ENCODE measurements at places on chromosomes 11 and 22.
A peak's percentile ranks its signal among the peaks of the same experiment; 100 is the strongest.

- no peak for DNase-seq
These were observed 65.5 kb upstream of the ARHGAP20 start for GRCh38 chr11:110777775-110778174.

DNA sequence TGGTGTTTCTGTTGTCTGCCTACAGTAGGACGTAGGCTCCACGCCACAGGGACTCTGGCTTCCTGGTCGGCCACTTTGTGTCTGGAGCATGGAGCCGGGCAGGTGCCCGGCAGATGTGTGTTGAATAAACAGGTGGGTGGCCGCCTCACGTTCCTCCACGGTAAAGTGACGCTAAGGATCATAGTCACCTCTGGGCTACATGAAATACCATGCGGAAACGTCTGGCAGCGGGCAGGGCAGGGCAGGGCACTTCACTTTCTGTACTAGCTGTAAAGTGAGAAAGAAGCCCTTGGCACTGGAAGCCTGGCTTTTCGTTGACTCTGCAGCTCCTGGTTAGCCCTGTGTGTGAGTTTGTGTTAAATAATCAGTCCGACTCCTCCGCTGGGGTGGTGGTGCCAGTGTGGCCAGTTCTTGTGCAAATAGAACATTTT, 52.4 kb downstream of the MCM5 start:
- DNase-seq: no peak

DNA sequence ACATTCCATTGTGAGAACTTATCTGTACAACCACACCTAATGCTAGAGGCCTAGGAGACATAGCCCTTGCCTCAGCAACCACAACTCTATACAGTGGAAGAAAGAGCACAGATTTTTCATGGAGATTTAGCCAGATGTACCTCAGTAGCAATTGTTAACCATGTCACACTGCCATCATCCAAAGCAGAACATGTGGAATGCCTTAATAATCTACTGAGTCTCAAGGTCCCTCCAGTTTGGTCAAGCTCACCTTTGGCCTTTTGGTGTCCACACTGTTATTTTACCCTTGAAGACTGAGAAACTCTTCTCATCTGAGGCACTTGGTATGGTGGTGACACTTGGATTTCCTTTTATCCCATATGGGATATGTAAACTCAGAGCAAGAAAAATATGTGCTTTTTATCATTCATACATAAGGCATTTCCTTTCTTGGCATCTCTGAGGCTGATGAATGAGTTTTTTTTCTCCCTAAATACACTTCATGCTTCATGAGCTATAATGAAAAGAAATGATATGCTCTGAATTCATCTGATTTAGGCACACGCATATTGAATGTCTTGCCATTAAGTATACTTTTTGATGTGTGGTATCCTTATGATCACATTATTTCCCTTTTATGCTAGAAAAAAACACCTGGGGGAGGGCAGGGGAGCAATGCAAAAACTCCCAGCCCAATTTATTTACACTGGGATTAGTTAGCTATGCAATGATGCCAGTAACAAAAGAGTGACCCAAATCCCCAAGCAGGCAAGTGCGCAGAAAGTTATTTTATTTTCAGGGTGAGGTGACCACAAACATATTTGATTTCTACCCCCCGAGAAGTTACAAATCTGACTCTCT, 63.3 kb upstream of the ME3 start:
- no peak for DNase-seq

DNA sequence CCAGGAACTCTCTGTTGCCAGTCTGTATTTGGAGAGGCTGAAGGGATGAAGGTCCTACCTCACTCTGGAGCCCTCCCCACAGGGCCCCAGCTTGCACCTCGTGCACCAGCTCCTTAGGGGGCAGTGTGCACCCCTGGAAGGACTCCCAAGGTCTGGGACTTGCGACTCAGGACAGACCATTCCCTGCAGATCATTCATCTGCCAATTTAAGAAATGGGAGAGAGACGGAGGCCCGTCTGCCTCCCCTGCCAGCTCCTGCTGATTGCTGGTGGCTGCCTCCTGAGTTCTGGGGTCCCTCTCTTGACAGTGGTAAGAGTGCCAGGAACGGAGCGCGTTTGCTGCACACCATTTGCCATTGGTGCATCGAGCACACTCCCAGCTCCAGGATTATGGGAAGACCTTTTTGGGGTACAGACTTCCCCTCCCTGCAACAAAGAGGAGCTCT, 27.4 kb upstream of the MALAT1 start:
- peak; percentile 58 for DNase-seq

DNA sequence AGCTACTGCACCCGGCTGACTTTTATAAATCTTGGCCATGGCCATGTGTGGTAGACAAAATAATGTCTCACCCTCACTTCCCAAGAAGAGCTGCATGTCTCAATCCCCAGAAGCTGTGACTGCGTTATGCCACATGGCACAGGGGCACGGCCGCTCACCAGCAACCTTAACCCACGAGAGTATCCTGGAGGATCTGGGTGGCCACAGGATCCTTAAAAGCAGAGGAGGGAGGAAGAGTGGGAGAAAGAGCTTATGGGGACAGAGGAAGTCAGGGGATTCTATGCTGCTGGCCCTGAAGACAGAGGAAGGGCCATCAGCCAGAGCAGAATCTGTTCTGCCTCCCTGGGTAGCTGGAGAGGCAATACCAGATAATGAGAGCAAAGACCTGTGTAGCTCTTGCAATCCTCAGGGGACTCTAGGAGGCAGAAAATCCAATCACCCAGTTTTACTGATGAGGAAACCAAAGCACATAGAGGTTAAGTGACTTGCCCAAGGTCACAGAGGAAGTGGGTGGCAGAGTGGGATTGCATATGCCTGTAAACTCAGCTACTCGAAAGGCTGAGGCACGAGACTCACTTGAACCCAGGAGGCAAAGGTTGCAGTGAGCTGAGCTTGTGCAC, 55.3 kb downstream of the CELSR1 start:
- DNase-seq: no peak

- no peak for DNase-seq
These were observed 10.4 kb downstream of the NHERF4 start for GRCh38 chr11:119195680-119196079.

DNA sequence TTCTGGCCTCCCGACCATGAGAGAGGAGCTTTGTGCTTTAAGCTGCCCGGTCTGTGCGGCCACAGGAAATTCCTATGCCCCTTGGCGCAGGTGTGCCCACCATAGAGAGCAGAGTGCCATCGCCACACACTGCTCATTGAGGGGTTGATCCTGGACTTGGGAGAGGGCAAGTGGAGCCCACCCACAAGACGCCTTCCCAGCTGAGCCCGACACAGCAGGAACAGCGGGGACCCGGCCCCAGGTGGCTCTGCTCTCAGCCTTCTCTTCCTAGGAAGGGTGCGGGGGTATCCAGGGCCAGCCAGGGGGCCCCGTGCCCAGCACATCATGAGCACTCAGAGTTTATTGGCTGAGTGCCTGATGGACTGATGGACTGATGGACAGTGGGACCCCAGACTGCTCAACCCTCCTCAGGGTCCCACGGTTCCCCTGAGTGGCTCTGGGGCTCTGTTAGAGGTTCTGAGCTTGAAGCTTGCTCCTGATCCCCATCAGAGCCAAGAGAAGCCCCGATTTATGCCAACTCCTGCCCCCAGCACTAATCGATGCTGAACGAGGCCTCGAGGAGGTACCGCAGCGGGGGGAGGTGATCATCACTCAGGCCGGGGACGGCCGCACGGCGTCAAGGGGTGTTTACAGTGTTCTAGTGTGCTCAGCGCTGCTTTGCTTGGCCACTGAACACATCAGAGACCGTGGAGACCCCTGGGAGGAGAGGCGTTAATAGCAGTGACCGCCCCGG, 13.5 kb upstream of the MRGPRD start:
- peak; percentile 16 for DNase-seq

GRCh38 chr11:27339941-27340340, 23.1 kb downstream of the CCDC34 start:
- DNase-seq: no peak

DNA sequence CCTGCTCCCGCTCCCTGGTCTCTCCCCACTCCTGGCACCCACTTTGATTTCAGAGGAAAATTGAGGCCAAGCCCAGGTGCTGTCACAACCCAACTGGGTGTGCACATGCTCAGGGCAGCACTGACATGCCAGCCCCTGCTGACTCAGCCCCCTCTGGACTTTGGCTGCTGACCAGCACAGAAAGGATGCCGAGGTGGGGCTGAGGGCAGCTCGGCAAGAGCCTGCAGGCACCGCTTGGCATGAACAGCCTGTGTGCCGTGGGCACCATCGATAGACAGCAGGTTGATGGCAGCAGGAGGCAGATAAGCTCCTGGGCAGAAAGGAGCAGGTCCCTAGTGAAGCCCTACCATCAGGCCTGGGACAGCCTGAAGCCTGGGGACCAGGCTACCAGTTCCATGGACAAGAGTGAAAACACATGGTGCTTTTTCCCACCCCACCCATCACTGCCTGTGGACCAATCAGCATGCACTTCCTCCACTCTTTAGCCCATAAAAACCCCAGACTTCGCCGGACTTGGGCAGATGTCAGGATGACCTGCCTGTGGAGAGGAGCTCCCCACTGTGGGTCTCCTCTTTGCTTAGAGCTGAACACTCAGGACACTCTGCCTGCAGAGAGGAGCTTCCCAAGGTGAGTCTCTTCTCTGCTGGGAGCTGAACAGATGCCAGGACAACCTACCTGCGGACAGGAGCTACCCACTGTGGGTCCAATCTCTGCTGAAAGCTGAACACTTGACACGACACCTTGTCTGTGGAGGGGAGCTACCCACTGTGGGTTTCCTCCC, 832.3 kb downstream of the DLG2 start:
- no peak for DNase-seq

GRCh38 chr22:38754751-38755154, 1.0 kb downstream of the SUN2 start:
- no peak for DNase-seq

DNA sequence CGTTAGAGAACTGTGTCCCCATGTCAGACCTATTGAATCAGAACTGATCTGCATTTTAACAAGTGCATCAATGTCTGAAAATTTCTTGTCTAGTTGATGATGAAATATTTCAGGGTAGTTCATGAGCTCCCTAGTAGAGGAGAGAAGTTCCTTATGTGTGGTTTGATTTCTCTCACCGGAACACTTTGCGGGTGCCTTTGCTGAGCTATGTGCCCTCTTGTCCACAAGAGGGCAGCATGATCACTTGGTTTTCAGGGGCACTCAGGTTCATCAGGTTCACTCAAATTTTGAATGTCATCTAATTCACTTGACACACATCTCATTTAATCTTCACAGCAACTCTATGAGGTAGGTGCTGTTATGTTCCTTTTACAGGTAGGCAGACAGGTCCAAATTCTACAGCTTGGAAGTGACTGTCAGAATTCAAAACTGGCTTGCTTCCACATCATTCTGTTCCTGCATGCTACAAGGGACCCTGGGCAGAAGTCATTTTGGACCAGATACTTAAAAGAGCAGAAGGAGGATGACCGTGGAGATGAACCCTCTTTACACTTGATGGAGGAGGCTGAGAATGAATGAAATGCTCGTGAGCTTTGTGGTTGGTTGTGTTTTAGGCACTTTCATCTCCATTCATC, 55.6 kb downstream of the P4HA3 start:
- peak; percentile 52 for DNase-seq

DNA sequence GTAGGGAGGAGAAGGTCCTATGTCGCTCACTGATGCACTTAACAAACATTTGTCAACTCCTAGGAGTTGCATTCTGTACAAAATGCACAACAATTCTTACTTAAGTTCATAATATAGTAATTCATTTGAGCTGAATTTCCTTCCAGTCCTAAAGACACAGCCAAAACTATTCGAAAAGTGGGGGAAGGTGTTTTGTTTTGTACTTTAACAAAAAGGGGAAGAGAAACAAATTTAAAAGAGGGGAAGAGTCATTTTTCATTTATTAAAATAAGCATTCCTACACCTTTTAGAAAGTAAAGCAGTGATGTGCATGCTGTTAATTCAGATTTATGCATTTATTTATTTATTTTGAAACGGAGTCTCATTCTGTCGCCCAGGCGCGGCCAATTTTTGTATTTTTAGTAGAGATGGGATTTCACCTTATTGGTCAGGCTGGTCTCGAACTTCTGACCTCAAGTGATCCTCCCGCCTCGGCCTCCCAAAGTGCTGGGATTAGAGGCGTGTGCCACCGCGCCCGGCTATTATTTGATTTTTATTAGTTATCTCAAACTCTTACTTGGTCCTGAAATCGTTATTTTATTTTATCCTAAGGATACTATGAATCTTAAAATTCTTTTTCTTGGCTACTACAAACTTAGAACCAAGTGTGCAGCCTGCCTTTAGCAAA, 1.1 kb upstream of the FANCF start:
- DNase-seq: no peak

DNA sequence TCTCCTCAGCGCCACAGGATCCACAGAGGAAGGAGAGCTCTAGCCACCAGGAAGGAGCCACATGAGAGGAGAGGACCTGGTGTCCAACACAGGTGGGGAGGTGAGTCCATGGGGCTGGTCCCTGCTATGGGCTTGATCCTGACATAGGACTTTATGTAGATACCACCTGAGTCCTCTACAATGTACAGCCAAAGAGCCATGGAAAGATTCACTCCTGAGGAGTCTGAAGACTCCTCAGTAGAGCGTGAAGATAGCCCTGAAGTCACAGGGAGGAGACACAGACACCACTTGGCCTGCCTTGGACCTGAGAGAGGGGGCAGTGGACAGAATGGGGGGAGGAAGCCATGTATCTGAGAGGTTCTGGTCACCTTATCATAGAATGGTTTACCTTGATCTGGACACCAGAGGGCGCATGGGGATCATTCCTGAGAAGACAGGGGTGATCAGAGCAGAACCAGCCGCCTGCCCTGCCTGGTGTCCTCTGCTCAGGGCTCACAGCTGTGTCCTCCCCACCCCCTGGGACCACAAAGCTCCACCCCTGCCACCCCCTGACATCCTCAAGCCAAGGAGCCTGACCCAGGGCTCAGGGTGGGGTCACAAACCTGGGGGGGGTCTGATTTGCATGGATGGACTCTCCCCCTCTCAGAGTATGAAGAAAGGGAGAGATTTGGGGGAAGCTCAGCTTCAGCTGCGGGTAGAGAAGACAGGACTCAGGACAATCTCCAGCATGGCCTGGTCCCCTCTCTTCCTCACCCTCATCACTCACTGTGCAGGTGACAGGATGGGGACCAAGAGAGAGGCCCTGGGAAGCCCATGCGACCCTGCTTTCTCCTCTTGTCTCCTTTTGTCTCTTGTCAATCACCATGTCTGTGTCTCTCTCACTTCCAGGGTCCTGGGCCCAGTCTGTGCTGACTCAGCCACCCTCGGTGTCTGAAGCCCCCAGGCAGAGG, 77.0 kb downstream of the ZNF280B start:
- DNase-seq: peak; percentile 50

GRCh38 chr11:109914809-109915653, 178.2 kb upstream of the ZC3H12C start:
- no peak for DNase-seq

- DNase-seq: no peak
These were observed 10.1 kb downstream of the TCIRG1 start for GRCh38 chr11:68048681-68049508.

DNA sequence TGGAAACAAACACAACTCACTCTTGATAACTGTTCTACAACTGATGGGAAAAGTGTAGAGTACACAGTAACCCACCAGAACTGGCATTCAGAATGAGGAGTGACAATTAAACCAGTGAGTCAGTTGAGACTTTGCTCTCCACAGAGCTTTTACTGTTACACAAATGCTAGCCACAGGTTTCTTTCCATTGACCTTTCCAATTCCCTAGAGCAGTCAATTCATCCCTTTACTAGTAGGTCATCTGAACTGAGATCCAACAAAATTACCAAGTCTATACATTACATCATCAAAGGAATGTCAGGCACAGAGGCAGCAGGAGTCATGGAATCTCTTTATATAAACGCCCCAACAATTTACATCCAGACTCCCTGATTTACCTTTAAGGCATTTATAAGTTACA, 65.9 kb downstream of the PHF21A start:
- no peak for DNase-seq

GRCh38 chr11:113538451-113539412, 63.5 kb upstream of the DRD2 start:
- DNase-seq: no peak
